ENCODE measurements at places on chromosomes 11 and 22.

DNA sequence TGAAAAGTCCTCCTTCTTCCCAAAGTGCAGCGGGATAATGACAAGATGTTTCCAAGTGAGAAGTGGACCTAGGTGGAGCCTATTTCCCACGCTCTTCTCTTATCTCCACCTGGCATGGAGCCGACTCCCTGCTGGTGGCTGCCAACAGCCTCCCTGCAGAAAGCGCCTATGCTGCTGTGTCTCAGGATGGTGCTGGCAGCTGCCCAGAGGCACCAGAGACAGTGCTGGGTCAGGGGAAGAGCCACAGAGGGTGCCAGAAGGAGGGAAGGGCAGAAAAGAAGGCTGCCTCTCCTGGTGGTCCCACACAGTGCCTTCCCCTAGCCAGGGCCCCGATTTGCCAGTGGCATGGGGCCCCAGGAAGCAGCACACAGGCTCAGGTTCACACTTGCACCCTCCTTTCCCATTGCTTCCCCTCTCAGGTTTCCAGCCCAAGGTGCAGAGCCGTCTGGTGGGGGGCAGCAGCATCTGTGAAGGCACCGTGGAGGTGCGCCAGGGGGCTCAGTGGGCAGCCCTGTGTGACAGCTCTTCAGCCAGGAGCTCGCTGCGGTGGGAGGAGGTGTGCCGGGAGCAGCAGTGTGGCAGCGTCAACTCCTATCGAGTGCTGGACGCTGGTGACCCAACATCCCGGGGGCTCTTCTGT, 19.0 kb downstream of the CD5 start:
- no peak for DNase-seq

DNA sequence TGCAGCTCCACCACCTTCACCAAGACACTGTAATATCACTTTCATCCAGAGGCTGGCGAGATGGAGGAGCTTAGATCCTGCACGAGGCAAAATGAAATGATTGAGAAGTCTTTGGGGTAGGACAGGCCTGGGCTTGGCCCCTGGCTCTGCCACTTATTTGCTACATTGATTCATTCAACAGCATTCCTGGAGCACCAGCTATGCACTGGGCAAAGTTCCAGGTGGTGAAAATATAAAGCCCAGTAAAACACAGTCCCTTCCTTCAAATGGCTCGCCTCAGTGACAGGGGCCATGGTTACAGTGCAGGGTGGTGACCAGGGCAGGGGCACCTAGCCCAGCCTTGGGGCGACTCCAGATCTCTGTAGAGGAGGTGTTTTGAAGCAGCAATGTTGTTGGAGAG, 19.7 kb downstream of the ALX4 start:
- DNase-seq = no peak

DNA sequence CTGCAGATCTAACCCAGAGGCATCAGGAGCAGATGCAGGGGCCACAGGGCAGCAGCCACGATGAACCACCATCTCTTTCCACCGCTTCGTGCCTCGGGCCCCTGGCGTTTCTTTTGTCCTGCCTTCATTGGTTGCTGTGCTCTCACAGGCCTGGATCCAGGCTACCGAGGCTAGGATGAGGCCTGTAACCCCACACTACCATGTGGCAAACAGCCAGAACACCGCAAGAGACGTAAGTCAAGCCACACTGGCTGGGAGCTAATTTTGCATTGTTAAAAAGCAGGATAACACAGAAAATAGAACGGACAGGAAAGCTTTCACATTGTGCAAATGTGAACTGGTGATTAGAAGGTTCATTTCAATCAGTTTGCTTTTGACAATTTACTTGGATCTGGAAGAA, 15.7 kb upstream of the ARFGAP3 start:
- DNase-seq = no peak

DNA sequence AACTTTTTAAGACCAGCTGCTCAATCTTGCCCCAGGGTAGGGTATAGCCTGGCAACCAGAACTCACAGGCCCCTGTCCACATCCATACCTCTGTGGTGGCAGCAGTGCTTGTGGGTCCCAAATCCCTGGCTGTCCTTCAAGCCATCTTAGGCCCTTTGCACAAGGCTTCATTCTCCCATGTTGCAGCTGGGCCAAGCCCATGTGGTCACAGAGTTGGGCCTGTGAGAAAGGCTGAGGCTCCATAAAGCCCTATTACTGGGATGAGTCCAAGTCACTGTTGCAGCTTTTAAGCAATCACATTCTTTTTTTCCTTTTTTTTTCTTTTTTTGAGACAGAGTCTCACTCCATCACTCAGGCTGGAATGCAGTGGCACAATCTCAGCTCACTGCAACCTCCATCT, 47.9 kb upstream of the SLC25A1 start:
- DNase-seq = no peak

- no peak for DNase-seq
Observed at GRCh38 chr22:50092342-50092741, 2.5 kb downstream of the MOV10L1 start.

DNA sequence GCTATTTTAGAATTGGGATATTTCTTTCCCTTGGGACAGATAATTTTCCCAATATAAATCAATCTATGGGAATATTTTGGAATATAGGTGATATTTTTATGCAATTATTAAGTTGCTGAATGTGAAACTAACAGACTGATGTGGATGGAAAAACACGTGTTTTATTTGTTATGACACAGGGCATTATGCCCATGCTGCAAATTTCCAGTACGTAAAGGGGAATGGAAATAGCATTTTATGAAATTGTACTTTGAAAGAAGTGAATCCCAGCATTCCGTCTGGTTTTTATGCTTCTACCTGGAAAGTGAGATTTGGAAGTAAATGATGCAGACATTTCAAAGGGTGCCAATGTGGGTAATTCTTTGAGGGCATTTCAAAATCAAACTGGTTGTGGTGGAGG, 142.7 kb downstream of the PARVA start:
- no peak for DNase-seq

DNA sequence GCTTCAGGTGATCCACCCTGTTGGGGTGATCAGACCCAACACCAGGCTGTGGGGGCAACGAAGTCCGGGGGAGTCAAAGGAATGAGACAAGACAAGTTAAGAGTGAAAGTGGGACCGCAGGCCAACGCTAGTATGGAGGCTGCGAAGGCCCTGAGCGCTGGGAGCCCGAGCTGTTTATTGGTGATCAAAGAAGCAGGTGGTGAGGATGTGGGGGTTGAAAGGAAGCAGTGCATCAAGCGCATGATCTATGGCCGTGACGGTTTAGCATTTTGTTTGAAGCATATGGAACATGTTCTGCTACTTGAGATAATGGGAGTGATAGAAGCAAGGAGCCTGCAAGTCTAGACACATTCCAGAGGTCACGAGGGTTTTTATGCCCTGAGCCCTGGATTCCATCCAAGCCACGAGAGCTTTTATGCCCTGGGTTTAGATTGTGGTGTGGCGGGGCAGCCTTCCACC, 49.5 kb downstream of the MCHR1 start:
- peak; percentile 13 for DNase-seq

DNA sequence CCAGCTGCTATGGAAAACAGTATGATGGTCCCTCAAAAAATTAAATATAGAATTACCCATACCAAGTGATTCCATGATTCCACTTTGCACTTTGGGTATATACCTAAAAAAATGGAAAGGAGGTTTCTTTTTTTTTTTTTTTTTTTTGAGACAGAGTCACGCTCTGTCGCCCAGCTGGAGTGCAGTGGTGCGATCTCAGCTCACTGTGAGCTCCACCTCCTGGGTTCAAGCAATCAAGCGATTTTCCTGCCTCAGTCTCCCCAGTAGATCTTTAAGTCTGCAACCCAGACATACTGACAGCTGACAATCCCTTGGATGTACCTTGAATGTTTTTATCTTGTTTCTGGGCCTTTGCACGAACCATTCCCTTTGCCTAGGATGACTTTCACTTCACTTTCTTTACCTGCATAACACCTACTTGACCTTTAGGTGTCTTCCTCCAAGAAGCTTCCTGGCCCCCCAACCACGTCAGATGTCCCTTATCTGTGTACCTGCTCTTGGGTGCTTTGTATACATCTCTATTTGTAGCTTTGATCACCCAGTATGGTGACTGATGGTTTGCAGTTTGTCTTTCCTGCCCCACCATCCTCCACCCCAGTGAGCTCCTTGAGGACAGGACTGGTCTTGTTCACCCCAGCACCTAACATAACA, 11.6 kb downstream of the UCP3 start:
- no peak for DNase-seq

- DNase-seq = no peak
Observed at GRCh38 chr11:9146477-9146876, 55.1 kb upstream of the SCUBE2 start.

DNA sequence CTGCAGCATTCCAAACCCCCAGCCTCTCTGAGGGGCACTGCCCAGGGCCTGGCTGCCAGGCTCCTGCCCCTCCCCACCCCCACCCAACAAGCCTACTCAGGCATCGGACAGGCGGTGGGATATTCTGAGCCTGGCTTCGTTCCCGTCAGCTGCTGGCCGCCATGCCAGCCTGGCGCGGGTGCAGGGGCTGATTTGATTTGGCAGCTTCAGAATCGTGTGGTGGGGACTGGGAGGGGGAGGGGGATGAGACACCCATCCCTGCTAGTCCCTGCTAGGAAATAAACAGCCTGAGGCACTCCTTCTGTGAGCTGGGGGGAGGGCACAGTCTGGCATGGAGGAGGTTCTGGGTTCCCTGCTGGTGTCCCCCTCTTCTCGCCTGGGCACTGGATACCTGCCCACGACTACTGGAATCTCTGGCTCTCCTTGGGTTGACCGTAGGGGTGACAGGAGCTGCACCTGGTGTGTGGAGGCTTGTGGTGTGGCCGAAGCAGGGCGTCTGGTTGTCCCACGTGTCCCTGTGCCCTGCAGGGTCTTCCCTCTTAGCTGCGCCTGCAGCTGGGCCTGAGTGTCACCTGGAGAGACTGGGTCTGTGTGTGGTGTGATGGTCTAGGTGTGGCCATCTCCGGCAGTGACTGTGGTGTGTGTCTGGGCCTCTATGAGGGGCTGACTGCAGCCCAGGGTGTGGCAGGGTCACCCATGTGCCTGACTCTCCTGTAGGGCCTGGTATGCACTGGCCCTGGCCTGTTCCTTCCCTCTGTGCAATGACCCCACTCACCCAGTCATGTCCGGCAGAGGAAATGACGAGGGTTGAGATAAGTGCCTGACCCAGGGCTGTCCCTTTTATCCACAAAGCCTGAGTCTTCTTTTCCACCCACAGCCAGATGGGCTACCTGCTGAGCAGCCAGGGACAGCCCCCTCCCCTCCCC, 42.2 kb downstream of the PDE2A start:
- DNase-seq = no peak

GRCh38 chr11:97202613-97203292, 812.9 kb downstream of the JRKL start:
- no peak for DNase-seq
